SW 1271 (cell line): ENCODE measurements at places on chromosomes 6 and 20.

DNA sequence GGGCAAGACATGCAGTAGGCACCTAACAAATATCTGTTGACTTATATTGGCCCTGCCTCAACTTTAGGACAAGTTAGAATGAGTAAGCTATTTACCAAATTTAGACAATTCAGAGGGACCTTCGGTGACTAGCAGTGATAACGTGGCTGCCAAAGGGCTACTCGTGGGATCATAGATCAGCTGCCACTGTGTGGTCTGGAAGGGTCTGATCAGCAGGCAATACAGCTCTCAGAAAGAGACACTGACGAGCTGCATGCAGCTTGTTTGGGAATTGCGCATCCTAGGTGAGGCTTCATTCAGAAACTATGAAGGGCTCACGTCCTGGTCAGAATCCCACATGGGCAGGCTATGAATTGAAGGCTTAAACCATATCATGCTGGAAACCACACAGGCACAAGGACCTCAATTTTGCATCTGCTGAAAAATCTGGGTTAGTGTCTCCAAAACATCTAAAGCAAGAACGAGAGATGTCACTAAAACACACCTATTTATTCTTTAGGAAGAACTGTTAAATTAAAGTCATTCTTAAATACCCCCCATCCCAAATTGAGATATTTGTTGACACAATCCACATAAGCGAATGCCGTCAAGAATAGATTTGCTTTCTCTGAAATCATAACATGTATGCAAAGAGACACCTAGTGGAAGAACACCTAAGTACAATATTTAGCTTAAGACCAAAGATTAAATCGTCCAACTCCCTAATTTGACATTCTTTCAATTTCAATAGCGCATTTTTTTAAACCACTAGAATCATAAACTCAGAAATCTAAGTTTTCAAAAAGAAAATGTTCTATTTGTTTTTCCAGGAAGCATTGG is 79.6 kb downstream of the IPCEF1 start:
- DNase-seq = no peak

GRCh38 chr6:2988426-2989331 is 11.0 kb upstream of the NQO2 start:
- DNase-seq = peak; percentile 98

GRCh38 chr6:45822246-45822812 is 193.3 kb downstream of the CLIC5 start:
- no peak for DNase-seq

DNA sequence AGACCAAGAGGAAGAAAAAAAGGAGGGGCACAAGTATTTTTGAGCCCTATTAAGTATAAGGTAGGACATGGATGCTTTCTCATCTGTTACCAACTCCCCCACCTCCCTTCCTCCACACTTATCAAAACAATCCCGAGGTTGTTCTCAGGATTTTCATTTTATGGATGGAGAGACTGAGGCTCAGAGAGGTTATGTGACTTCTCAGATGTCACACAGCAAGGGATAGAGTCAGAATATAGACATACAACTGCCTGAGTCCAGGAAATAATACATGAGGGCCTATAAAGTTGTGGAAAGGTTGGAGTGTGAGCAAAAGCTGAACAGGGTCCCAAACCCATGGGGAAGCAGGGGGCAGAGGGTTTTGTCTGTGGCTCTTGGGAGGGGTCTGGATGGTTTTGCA is 19.3 kb downstream of the KCNK17 start:
- no peak for DNase-seq

GRCh38 chr6:168605964-168606363 is 165.0 kb downstream of the SMOC2 start:
- DNase-seq = no peak

- DNase-seq = no peak
Observed at GRCh38 chr20:24670341-24670872, 201.0 kb downstream of the SYNDIG1 start.

GRCh38 chr6:11951868-11952267 is 60.2 kb upstream of the HIVEP1 start:
- no peak for DNase-seq

- no peak for DNase-seq
Observed at GRCh38 chr6:31778193-31778592, 1.1 kb upstream of the VWA7 start.

DNA sequence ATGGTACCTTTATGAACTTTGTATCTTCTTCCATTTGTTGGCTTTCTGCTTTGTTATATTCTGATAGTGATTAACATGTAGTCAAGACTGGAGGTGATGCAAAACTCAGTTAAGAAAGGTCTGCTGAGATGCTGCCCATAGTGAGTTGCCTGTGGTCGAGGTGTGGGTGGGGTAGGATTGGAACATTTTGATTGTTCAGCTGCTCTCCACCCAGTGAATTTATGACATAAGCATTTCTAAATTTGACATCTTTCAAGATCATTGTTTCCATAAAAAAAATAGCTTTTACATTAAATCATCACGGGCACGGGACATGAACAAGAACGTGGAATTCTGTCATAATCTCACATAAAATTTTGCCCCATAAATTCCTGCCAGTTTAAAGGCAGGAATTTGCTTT is 146.6 kb upstream of the POU3F2 start:
- no peak for DNase-seq

GRCh38 chr6:100833972-100834574 is 47.1 kb downstream of the ASCC3 start:
- no peak for DNase-seq

DNA sequence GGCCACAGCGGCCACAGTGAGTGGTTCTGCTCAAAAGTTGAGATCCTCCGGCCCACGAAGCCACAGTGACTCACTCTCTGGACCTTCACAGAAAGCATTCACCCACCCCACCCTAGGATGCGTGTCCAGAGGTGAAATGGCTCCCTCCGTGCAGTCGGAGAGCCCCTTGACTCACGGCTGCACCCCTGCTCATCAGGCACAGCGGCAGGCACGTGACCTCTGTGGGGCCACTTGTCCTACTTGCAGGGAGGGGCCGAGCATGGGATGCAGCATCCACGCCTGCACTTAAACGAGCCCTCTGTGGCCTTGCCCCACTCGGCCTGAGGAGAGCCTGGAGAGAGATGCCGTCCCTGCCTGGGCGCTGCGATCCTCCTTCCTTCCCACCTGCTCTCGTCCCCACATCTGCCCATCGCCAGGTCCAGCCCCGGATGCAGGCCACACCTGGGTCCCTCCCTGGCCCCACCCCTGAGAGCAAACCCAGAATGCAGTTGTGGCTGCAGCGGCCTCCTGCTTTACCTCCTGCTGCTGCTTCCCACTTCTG is 28.7 kb downstream of the NTSR1 start:
- DNase-seq = no peak

DNA sequence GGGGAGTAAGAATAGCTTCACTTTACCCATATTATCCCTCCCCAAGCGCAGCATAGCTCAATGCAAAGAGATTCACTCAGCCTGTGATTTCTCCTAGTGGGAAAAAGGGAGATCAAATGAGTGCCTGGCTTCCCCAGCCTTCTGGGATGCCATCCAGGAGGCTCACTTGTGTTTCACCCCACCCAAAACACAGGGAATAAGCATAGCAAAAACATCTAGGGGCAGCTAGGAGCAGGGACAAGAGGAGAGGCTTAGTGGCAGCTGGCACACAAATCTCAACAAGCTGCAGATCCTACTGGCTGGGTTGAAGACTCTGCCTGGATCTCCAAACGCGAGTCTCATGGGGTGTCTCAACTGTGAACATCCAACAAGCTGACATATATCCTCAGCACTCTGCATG is 715.8 kb downstream of the RNF144B start:
- no peak for DNase-seq

DNA sequence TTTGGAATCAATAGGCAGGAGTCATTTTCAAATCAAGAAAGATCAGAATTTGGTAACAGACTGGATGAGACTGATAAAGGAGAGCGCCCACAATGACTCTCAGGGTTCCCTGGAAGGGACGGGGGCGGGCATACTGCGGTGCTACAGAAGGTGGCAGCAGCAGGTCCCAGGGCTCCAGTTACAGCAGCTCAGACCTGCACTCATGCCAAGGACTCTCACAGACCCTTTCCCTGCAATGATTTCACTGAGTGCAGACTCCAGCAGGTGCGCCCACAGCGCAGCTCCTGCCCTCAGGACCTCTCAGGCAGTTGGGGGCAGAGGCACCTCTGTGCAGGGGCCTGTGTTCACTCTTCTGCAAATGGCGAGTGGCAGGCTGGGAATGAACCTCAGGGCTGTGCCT is 359.8 kb downstream of the ZFAND3 start:
- no peak for DNase-seq

GRCh38 chr6:12010635-12011275 is 1.4 kb upstream of the HIVEP1 start:
- peak; percentile 68 for DNase-seq

- DNase-seq = no peak
Observed at GRCh38 chr20:21099751-21100577, 6.2 kb downstream of the LINC00237 start.

- no peak for DNase-seq
Observed at GRCh38 chr6:33191383-33192104, 723 bp downstream of the COL11A2 start.

DNA sequence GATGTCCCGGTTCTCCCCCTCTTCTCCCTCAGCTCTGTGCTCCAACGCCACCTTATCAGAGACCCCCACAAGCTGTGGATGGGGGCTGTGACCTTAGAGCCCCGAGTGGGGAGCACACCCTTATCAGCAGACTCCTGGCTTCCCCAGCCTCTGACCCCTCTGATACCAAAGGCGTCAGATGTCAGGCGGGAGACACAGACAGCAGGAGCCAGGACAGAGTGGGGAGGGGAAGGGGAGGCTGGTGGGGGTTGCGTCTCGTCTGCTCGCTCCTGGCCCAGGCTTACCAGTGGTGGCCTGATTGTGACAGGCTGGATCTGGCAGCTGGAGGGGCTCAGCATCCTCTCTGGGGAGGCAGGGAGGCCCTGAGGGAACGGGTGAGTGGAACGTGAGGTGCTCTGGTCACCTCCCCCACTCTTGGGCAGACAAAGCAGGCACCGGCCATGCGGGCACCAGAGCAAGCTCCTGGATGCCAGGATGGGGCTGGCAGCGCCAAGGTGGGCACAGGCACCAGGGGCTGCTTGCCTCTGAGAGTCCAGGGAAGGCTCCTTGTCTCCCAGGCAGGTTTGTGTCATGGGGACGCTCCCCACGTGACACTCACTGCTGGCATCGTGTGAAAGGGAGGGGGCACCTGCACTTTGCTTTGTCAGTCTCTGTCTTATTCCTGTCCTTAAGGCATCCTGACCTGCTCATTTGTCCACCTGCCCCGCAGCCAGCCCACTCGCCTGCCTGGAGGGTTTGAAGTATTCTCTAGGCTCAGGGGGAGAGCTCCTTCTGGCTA is 27.8 kb upstream of the GATA5 start:
- DNase-seq = no peak

DNA sequence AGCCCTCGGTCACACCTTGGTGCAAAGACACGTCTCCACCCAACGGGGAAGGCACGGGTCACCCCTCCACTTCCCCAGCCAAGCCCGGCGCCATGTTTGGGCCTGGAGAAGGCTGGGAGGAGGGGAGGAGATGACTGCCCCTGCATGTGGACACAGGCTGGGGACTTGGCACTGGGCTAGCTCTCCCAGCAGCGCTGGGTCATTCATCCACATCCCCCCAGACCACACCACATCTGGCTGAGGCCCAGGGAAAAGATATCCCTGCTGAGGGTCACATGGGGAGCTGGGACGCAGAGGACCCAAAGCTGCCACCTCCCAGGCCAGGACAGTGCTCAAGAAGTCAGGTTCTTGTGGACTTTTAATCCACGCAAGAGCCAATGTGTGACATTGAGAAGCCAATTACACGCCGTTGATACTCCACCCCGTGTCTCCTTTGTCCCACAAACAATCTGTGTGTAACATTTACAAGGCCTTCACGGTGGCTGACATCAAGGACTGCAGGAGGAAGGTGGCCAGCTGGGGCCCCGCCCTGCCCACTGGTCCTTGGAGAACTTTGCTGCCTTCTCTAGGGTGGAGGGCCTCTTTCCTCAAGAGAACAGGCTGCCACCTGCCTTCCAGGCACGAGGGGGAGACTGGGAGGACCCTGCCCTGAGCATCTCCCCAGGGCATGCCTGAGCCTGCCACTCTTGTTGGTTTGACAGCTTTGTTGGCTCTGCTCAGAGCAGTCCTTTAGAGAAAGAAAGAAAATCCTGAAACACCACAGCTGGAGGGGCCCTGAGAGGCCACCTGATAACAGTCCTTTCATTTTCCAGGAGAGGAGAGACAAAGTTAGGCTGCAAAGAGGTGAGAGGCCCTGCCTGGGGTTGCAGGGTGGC is 5.3 kb upstream of the IP6K3 start:
- no peak for DNase-seq

- no peak for DNase-seq
Observed at GRCh38 chr6:64034910-64035655, 399.5 kb downstream of the PHF3 start.

DNA sequence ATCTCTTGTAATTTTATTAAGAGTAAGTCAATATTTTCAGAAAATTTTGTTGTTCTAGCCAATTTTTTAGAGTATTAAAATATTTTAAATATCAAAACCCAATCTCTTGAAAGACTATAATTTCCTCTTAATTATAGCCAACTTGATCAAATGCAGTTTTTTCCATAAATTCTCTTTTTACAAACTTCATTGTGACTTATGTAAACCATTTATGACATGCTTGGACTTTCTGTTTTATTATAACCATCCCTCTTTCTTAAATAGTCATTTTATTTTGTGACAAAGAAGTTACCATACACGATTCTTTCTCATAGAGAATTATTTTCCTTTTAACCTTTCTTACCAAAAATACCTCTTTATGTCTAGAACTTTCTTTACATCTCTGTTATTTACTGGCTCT is 1075.5 kb downstream of the KHDRBS2 start:
- peak; percentile 4 for DNase-seq

- DNase-seq = no peak
Observed at GRCh38 chr6:168050225-168050880, 28.7 kb downstream of the FRMD1 start.

DNA sequence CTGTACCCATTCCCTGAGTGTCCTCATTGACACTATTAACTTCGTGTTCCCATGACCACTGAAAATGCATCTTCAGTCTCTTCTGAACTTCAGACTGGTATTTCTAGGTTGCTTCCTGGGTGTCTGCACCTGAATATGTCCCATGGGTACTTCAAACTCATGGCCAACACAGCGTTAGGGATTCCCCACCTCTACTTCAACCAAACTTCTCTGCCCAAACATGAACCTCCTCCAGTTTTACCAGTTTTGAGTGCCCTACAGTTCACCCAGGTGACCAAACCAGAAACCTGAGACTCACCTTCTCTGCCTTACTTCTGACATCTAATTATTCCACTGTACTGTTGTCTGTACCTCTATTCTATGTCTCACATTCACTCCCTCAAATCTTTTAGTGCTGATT is 99.5 kb upstream of the SUPT3H start:
- no peak for DNase-seq

GRCh38 chr20:51731731-51732095 is 36.5 kb downstream of the ATP9A start:
- no peak for DNase-seq

DNA sequence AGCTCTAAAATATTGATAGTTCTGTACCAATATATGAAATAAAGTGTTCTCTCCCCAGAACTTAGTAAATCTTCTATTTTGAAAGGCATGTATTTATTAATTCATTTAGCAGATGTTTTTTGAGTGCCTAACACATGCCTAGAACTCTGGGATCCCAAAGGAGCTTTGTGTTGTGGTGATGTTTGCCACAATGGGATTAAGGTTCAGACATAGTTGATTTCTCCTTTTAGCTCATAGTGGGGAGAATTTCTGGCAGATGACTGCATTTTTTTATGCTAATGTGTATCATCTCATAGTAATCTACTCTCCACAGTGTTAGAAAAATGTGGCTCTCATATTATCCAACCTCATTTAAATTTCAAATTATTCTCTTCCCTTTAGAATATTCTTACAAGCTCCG is 21.7 kb downstream of the MYB start:
- DNase-seq = no peak

- DNase-seq = no peak
Observed at GRCh38 chr6:112409311-112409710, 62.2 kb downstream of the RFPL4B start.
